ENCODE measurements at places on chromosomes 3 and 15.
A peak's percentile ranks its signal among the peaks of the same experiment; 100 is the strongest.

GRCh38 chr15:43376017-43376705, 5.3 kb downstream of the TUBGCP4 start:
- peak; percentile 76 for DNase-seq

GRCh38 chr3:52771334-52771681, 568 bp upstream of the NEK4 start:
- DNase-seq, result no peak

DNA sequence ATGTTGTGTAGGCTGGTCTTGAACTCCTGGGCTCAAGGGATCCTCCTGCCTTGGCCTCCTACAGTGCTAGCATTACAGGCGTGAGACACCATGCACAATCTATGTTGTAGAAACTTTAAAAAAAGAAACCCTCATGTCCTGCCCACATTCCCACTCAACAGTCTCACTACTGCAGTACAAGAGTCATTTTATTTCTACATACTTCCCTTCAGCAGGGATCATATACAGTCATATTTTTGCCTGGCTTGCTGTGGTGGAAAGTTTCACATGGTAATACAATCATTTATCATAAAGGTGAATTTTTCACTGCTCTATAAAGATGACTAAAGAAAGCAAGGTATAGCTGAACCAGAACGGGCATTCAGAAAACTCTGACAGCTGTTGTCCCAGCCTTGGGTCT, 53.8 kb upstream of the PIK3CB start:
- DNase-seq, result peak; percentile 17

GRCh38 chr3:184688251-184688881, 23.5 kb downstream of the MAGEF1 start:
- no peak for DNase-seq

GRCh38 chr15:48273049-48273448, 58.2 kb upstream of the DUT start:
- no peak for DNase-seq

GRCh38 chr3:63588895-63589294, 63.6 kb upstream of the SNTN start:
- no peak for DNase-seq

- DNase-seq, result no peak
These were observed 165.8 kb downstream of the MECOM start for GRCh38 chr3:169497567-169498257.

- no peak for DNase-seq
These were observed 15.2 kb upstream of the ICE2 start for GRCh38 chr15:60494108-60494507.

DNA sequence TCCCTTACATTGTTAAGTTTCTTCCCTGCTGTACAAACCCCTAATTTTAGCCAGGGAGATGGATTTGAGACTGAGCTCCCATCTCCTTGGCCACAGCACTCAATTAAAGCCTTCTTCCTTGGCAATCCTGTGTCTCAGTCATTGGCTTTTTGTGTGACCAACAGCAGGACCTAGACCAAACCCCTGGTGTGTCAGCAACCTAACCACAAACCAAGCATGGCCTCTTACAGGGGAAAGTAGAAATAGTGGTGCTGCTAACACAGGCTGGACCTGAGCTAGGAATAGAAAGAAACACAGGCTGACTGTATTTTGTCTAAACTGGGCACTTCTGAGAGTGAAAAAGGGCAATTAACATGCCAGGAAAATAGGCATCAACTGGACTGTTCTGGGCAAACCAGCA, 37.9 kb downstream of the PPCDC start:
- DNase-seq, result peak; percentile 87

DNA sequence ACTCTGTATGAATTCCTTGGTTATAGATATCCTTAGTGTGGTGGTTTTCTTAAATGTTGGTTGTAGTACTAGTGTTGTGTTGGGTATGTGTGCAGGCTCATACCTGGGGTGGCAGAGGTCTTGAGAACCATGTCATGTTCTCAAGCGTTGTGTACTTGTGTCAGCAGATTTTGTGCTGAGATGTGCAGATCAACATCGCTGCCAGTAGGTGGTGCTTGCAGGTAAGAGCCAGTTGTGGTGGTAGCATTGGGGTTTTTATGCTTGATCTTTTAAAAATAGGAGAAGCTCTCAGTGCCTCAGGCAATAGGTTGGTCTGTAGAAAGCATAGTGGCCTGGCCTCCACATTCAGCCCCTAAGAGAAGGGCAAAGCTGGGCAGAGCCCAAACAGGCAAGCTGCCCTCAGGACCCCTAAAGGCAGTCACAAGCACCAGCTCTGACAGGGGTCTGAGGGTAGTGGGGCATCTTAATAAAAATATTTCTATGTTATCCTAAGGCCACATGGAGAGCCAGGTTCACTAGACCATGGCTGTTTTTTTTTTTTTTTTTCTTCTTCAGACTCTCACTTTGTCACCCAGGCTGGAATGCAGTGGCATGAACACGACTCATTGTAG, 164.0 kb downstream of the IL20RB start:
- DNase-seq, result peak; percentile 83

DNA sequence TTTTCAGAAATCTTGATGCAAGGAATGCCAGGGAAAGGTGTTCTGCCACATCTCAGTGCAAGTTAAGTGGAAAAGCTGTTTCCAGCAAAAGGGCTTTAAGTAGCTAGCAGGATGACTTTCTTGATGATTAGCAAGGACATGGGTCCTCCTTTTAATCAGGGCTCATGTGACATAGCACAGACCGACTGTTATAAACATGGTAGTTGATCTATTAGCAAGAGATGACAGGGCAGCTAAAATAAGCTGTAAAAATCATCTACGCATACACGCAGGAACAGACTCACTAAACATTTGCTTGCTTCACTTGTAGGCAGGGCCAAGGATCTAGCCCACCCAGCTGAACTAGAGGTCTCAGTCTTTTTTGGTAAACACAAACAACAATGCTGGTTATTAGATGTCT, 69.0 kb downstream of the GOLIM4 start:
- DNase-seq, result no peak

GRCh38 chr3:148911592-148911991, 46.5 kb downstream of the CPA3 start:
- no peak for DNase-seq

DNA sequence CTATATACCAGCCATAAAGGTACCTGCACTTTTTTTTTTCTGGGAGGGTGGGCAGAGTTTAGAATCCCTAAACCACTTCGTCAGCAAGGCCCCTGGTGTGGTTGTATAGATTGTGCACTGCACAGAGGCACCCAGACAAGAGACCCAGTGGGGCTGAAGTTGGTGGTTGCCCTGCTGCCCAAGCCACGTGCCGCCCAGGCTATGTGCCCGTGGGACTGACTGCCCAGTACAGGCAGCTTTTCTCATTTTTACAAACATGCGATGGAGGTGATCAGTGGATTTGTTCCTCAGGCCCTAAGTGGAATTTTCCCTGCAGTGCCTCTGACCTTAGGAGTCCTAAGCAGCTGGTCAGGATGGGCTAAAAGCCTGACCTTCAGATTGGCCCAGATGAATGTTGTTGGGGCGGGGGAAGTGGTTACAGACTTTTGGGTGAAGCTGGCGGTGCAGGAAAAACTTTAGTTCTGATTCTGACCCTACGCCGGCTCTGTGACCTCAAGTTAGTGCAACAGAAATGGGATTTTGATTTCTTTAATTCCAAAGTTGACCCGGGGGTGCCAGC, 34.9 kb upstream of the LIMD1 start:
- no peak for DNase-seq

DNA sequence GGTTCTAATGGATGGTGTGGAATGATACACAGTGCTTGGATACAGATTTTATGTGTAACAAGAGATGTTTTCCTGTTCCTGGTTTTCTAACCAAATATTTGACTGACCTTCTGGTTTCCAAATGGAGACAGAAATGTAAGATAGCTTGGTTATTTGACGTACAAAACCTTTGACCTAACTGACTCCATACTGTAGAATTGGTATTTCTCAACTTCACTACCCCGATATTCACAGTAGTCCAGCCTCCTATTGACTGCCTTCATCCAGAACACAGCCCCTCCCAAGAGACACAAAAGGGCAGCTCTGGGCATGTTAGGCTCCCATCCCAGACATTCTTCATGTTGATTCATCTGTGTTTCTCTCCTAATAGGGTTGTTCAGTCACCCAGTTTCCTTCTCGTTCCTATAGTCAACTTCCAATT, 33.4 kb downstream of the MYO1E start:
- no peak for DNase-seq

- DNase-seq, result no peak
These were observed 44.1 kb upstream of the TBC1D23 start for GRCh38 chr3:100216713-100217112.

- DNase-seq, result no peak
These were observed 327.4 kb downstream of the EPHA3 start for GRCh38 chr3:89434621-89435380.

- DNase-seq, result peak; percentile 71
These were observed at the start of the genes CHDH and IL17RB for GRCh38 chr3:53846134-53846850. CHDH (minus strand) TSS chr3:53846419; CDS start chr3:53824008, 22,411 bp downstream. IL17RB (plus strand) TSS chr3:53846568; CDS start chr3:53846589, 21 bp downstream.

DNA sequence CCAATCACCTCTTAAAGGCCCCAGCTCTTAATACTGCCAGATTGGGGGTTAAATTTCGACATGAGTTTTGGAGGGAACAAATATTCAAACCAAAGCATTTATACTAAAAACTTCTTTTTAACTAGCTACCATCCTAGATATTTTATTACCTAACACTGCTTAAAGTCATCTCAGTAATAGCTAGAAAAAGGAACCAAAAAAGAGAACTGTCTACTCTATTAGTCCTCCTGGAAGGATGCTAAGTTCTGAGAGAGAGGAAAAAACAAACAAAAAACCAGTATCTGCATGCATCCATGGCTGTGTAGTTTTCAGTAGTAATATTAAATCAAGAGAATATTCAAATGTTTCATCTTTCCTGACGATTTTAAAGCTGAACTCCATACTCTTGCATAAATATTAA, 5.8 kb downstream of the CPOX start:
- DNase-seq, result no peak

DNA sequence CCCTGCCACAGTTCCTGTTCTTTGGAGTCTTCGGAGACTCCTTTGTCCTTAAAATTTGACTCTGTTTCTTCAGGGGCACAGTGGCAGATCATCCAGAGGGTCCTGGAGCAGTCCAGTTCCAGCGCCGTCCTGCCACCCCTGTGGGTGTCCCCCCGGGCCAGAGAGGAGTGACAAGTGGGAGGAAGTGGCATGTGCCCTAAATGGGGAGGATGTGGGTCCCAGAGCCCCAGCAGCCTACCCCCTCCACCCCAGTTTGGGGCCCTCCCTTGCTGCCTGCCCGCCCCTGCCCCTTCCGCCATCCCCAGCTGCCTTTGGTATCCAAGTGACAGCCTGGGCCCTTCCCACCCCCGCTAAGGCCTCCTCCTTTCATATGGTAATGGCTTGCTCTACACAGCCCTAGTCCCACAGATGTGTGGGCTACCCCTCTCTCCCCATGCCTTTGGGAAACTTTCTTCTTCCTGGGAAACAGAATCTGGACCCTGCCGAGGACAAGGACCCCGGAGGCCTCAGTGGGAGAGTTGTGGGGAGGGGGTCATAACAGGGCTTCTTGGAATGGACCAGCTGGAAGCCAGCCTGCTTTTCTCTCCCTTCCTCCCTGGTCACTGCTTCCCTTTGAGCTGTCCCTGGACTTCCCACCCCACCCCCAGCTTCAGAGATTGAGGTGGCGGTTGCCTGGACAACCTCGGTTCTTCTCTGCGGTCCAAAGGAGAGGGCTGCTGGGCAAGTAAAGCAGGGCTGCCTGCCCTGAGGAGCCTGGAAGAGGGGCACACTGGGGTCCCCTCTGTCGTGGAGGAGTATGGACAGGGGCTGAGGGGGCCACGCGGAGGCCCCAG, 43.2 kb downstream of the KLHL25 start:
- no peak for DNase-seq

GRCh38 chr3:134252766-134253165, 2.1 kb upstream of the RYK start:
- DNase-seq, result no peak

GRCh38 chr3:187014417-187014864, 84.1 kb downstream of the ST6GAL1 start:
- DNase-seq, result no peak

DNA sequence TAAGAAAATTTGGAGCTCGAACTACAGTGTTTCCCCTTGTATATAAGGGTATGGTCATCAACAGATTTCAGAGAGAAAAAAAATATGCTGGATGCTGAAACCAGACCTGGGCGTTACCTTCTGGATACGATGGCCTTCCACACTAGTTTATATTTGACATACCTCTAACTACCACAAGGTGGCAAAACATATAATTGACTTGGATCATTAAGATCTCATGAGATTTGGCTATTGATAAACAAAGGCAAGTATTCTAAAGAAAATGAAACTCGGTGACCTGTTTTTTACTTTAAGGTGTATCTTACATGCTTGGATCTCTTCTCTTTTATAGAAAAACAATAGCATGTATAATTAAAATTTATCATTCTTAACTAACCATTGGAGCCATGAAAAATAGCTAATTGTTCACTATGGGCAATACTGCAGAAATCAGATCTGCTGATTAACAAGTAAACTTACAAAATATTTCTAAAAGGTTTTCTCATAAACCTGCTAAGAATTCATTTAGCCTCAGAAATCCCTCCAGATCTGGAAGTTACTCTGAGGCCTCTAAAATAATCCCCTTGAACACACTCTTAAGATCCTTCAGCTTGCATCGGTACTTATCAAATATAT, 300.6 kb upstream of the KCNH8 start:
- DNase-seq, result peak; percentile 17

DNA sequence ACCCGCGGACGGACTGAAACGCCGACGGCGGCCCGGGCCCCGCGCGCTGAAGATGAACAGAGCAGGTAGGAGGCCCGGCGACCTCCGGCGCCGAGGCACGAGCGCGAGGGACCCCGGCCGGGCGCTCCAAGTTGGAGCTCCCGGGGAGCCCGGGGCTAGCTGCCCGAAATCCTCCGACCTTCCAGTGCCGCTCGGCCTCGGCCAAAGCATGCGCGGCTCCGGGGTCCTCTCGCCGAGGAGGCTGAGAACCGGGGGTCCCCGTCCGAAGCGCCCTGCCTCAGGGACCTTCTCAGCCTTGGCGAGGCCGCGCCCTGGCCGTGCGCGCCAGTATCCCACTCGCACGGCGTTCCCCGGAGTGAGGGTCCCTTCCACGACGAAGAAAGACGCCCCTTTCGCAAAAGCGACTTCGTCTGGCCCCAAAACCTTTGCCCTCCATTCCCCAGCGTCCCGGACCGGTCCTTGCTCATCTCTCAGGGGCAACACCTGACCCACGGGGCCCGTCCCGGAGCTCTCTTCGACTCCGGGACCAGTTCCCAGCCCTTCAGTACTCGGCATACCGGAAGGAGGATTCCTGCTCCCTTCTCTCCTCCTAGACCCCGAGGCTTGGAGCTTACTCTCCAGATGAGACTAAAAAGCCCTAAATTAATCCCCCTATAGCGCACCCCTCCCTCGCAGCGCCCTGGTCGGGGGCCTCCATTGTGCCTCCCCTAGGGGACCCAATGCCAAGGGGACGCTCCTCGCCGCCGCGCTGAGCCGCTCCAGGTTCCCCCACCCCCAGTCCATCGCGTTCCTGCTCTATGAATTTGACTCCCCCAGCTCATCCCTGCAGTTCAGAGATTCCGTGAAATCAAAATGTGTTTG, 7.7 kb upstream of the FGD5 start:
- DNase-seq, result no peak

DNA sequence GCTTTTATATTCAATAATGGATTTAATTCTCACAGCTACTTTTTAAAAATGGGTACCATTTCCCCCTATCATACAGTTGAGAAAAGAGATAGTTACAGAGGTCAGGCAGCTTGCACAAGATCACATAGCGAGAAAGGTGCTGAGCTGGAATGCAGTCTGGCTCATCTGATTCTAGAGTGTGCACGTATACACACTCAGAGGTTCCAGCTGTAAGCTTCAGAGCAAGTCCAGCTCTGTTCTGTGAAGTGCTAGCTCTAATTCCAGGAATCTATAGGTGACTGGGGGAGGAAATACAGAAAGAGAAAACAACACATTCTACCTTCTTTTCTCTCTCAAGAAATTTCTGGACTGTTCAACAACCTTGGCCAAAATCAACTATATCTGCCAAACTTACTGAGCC, 318.7 kb downstream of the FOXP1 start:
- DNase-seq, result no peak
